ENCODE measurements at places on chromosomes 2 and 18.

GRCh38 chr2:212254339-212254738, 284.3 kb downstream of the ERBB4 start:
- no peak for DNase-seq

GRCh38 chr18:55246278-55246677, 287.0 kb upstream of the CCDC68 start:
- no peak for DNase-seq

- no peak for DNase-seq
Observed at GRCh38 chr18:45835057-45835636, 9.7 kb downstream of the SIGLEC15 start.

DNA sequence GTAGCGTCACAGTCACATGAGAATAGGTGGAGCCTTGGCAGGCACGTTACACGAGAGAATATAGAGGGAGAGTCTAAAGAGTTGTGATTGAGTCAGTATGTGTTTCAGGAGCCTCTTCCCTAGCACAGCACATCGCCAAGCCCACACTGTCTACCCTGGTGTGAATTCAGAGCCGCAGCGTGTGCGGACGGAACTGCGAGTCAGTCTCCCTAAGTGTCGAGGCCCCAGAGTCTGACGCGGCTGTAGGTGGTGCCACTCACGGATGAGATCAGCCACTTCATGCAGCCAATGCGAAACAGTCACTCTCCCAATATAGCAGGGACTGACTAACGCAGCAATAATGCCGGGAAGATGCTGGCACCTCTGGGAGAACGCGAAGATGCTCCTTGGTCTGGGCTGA, 587.3 kb upstream of the ID2 start:
- no peak for DNase-seq

DNA sequence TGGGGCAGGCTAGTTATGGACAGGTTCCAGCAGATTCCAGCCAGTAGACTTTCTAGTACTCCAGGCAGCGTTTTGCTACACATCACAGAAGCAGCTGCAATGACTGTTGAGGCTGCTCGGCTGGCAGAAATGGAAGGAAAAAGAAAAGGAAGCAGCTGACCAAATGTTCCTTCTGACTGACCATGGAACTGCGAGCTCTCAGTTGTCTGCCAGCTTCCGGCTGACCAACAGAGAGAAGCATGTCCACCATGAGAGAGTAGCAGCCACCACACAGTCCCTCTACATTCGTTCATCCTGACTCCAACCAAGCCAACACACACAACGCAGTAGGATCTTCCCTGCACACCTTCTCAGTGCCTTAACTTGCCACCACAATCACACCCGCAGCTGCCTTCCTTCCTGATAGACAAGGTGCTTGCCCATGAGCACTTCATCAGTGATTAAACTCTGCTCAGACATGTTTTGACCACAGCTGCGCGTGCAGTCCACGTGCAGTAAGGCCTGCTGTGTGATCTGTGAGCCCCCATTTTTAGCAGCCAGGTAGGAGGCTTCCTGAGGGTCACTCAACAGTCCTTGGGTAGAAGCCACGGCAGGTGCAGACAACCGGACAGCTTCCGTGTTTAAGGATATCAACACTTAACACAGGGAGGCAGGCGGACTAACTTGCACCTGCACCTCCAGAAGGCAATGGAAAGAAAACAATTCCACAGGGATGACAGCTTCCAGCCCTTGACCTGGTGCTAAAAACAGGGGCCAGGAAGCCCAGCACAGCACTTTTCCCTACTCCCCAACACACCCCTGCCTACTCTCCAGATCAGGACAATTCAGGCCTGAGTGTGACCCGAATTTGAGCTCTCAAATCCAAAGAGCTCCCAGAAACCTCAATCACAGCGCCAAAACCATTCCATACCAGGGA, 996 bp downstream of the TGFBRAP1 start:
- DNase-seq = no peak

DNA sequence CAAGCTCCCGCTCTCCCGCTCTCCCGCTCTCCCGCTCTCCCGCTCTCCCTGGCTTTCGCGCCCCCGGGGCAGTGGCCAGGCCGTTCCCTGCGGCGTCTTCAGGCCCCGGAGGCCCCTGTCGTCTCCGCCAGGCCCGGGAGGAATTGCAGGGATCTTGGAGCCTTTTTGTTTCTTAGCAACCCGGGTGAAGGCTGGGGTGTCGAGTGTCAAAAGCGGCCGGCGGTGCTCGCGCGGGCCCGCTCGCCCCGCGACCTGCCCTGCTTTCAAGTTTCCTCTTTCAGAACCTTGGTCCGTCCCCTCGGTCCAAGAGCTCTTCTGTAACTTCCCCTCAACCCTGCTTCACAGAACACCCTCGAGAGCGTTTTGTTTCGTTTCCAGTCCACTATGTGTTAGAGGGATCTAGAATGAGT, 1.4 kb downstream of the RNF138 start:
- DNase-seq = no peak

GRCh38 chr2:79903222-79904000, 390.6 kb downstream of the CTNNA2 start:
- DNase-seq = no peak

DNA sequence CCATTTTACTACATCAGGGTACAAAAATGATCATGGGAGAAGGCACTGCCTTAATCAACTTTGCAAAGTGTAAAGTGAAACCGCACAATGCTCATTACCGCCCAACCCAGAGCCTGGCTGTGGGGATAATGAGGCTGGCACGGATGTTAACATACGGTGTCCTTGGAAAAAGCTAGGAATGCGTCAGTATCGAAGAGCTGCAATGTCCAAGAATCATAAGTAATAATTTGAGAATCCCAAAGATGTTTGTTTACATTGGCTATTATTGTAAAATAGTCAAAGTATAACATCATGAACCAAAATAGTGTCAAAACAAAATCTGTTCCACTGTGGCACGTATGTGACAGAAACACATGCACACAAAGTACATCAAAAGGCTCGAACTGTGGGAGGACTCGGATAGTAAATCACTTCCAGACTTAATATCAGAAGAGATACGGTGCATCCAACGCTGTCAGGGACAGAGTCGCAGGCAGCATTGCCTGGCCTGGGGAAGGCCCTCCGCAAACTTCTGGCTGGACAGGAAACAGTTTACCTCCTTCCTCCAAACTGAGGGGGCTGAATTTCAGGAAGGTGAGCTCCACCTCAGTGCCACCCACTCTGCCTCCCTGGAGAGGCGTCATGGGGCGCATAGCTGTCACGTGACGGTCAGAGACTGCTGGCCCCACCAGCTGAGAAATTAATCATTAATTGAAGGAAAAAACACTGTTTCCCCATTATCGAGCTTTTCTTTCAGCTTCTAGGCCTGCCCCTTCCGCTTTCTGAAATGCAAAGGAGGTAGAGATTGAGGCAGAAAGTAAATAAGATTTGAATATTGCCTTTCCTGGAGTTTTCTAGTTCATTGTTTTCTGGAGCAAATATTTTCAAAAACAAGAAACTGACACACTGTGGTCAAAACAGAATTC, 1.8 kb upstream of the ID2 start:
- no peak for DNase-seq

GRCh38 chr2:172205292-172205691, 102.6 kb upstream of the DLX2 start:
- DNase-seq = no peak

DNA sequence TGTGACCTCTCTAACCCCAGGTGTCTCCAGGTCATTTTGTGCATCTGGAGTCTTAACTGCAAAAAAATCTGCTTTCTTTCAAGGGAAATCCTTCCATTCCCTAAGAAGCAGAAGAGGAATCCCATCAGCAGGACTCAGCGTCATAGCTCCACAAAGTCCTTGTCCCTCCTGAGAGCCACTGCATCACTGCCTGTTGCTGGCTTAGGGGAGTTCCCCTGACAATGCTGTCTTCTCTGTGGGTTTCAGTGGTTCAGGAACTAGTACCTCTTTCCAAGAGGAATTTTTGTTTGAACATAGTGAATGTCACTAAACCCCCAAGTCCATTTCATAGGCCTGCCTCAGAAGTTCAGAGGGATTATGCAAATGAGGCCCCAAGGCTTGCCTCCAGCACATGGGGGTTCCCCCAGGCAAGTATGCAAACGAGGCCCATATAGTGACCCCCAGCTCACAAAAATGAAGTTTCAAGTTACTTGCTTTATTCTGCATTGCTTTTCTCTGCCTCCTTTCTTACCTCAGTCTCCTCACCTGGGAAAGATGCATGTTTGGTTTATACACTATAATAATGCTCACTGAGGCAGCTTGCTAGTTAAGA, 513.9 kb upstream of the MEX3C start:
- no peak for DNase-seq

GRCh38 chr18:58820251-58820650, 44.4 kb upstream of the ZNF532 start:
- DNase-seq = no peak

DNA sequence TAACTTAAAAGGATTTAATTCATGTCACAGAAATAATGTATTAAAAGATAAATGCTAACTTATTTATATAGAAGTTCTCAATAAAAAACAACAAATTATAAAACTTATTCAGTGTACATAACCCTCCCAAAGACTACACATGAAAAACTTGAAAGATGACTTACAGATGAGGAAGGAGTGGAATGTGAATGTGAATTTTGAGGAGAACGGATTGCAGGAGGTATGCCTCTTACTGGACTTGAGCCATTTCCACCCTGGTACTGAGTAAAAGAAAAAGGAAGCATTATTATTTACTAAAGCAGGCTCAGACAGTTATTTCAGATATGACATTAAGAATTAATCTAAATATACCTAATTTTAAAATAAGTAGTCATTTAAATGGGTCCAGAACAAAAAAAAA, 104.4 kb downstream of the TLK1 start:
- DNase-seq = no peak

DNA sequence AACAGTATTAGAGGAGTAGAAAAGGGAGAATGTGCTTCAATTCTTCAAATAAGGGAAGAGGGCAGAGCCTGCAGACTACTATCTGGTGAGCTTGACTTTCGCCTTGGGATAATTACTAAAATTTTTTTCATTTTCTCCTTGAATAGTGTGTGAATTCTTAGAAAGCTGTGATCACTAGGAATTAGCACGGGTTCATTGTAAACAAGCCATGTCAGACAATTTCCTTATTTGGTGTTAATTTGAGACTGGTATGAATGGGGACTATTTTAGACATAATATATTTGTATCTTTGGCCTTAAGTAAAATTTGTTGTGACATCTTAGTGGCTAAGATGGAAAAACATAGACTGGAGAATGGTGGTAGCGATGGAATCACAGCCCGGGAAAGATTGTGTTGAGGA, 66.6 kb downstream of the MYO3B start:
- no peak for DNase-seq

GRCh38 chr2:175353275-175353674, 171.8 kb upstream of the ATP5MC3 start:
- DNase-seq = no peak

DNA sequence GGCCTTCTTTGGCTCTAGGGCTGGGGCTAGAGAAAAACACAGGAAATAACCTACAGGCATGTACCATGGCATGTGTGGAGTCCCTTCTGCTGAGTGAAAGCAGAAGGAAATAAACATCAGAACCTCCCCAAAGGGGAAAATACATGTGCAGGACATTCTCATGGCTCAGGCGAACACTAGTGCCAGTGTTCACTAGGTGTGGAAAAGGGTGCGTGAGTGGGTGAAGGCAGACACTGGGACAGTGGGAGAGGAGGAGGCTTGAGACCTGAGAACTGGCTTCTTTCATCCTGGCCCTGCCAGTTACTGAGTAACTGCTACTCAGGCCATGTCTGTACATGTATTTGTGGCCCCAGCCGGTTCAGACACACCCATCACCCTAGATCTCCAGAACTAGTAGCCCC, 268.2 kb downstream of the PRKCE start:
- DNase-seq = no peak

GRCh38 chr18:40040574-40040973, 1914.5 kb upstream of the PIK3C3 start:
- no peak for DNase-seq

DNA sequence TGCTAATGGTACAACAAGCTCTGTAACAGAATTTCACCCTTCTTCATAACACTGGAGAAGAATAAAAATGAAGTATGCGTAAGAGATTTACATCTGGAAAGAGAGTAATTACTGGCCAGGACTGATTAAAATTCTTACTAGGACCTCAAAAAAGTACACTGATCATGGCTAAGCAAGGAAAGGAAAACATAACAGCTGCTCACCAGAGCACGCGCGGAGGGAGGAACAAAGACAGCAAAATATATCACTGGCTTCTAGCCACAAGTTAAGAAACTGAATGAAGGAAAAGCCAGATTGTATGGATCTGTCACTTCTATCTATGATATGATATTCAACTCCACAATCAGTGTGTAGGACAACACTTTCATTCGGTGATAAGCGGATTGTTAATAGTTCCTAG, 15.6 kb upstream of the CYTIP start:
- DNase-seq = no peak

DNA sequence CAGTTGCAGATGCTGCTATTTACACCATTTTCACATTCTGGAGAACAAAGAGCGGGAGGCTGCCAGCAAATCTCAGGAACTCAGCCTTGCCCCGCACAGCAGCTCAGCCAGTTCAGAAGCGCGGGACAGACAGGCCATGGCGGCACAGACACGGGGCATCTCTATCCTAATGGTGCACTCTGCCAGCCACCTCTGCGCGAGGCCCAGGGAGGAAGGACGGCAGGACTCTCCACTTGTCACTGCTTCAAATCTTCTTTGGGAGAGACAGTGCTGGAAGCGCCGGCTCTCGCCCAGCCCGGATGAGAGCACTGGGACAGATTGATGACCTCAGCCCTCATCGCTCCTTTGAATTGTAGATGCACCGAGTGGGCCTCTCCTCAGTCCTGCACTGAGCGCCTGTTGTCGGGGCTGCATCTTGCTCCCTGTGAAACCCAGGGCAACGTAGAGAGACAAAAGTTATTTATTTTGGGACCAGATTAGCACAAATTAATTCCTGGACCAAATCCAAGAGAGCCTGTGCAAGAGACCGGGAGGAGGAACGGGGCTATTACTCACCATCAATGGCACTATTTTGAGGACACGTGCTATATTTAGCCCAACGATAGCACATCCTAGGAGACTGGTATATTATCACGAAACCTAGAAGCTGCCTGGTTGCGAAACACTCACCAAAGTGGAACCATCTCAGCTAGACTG, 211.4 kb upstream of the SMIM21 start:
- DNase-seq = no peak

DNA sequence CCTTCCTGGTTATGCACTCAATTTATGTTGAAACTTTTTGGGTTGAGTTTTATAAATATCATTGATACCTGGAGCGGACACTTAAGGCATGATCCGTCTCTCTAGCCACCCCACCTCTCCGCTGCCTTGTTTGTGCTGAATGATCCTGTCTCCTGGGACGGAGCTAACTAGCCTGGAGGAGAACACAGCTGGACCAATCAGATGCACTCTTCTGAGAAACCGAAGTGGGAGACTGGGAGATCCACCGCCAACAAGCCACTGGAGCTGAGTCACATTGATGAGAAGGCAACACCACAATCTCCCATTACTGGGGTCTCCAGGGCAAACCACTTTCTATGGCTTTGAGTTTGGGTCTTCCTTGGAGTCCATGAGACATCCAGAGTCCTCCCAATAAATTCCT, 29.3 kb downstream of the CYP26B1 start:
- no peak for DNase-seq
